ENCODE measurements at places on chromosomes 7 and 10.

DNA sequence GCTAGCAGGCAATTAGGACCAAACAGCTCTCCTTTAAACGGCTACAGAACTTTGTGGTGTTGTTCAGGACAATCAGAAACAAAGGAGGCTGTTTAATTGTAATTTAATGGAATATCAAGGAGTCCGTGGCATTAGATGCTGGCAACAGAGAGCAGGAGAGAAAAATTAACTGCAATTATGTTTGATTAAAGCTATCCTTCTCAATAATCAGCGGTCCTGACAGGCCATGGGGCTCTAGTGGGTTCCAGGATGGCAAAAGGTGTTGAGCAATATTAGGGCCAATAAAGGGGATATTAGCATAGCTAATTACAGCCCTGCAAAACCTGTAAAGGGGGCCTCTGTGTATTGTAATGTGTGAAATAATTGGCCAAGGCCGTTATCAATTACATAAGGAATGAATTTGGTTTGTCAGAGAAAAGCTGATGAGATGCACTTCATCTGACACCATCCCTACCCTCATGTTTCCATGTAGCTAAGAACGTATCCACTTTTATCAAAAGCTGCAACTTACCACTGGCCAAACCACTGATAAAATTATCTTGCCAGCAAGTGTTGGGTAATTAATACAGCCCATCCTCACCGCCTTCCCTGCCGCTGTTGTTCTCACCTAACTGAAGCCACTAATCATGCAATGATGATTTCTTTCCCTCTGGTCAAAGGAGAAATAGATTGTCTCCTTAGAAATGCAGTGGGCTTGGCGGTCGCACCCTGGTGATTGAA, 81.6 kb downstream of the EBF3 start:
- no peak for DNase-seq

DNA sequence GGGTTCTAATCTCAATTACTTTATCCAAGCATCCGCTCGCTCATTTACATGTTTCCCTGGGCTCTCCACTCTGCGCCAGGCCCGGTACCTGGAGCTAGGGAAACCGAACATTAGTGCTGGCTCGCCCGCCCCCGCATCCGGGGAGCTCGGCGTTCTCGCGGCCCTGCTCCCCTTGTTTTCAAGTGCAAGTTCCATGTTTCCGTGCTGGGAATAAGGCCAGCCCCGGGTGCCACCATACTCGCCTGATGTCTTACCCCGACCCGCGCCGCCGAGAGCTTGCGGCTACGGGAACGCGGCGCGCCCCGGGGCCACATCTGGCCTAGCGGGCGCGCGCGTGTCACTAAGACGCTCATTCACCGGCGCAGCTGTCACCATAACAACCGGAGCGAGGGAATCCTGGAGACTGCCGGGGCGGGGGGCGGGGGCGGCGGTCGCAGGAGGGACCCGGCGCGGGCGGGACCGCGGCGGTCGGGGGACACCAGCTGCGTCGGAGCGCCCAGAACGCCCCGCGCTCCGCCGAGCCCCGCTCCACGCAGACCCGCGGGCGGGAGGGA, at the start of gene NEURL1:
TSS of gene NEURL1 (plus strand) at position 344 of the 554 bp plus-strand sequence. CDS start 683 bp downstream, outside the sequence.
- no peak for DNase-seq

DNA sequence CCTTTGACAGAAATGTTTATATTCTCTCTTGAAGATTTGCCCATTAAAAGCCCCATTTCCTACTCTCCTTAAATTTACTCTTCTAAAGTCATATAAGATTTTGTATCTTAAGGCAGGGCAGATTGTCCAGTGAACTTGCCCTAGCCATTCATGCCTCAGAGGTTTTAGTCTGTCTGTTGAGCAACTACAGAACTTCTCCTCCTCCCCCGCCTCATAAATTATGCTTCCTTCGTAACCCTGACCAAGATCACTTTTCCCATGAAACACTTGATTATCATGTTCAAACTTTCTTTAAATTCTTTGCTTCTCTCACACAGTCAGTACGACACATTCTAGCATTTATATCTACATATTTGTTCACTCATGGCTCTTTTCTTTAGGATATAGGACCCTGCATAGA, 621.3 kb downstream of the ANKRD7 start:
- DNase-seq, result no peak

DNA sequence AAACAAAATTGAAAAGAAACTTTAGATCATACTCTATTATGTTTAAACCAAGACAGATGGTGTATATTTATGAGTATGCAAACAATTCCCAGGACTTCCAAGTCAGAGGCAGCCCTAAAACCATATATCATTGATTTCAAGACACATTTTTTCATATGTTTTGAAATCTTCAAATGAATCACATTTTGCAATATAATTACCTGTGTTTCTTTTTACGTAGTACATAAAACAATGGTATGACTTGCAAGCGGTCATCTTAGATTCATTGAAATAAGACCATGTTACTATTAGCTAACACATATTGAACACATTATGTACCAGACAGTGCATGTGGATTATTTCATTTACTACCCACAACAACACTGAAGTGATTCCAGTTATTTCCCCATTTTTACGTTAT, 14.9 kb downstream of the SMURF1 start:
- DNase-seq, result no peak

DNA sequence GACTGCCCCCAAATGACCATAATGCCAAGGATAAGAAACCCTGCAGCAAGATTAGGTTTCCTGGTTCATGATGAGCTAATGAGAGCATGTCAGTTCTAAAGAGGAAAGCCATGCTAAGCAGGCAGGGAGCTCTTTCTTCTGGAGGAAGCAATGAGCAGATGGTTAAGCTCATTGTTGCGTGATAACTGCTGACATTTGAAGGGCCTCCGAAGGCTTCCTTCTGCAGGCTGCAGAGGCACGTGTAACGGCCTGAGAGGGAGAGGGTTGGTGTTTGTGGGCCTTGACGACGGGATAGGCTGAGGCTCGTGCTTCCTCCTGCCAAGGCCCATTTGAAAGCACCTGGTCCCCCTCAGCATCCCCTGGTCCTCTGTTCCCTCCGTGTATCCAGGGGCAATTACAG, 63.5 kb upstream of the BTBD16 start:
- DNase-seq, result no peak
